Stimulated activated CD8-positive, alpha-beta memory T cell treated with anti-CD3 and anti-CD28 coated beads, Interleukin-4, amount 100 ng/mL, for 1 hour (primary cell): ENCODE measurements at places on chromosomes 13 and 19.

GRCh38 chr13:110306960-110307766, at the start of the genes COL4A1 and COL4A2:
TSS of gene COL4A1 (minus strand) at chr13:110307157. CDS start at chr13:110307027, 130 bp downstream.
TSS of gene COL4A2 (plus strand) at chr13:110307284. CDS start at chr13:110307904, 620 bp downstream.
- no peak for DNase-seq

GRCh38 chr13:26847281-26847680, 86.7 kb upstream of the GPR12 start:
- DNase-seq = no peak

- no peak for DNase-seq
These were observed 18.3 kb upstream of the N4BP2L1 start for GRCh38 chr13:32446220-32446619.

GRCh38 chr13:35342440-35342839, 134.0 kb downstream of the MAB21L1 start:
- no peak for DNase-seq
